ENCODE measurements at places on chromosomes 13 and 19.

GRCh38 chr13:44050450-44051063 is 170.9 kb downstream of the LACC1 start:
- DNase-seq, result peak; percentile 27

- DNase-seq, result peak; percentile 61
These were observed 12.5 kb downstream of the FEM1A start for GRCh38 chr19:4803736-4804695.

DNA sequence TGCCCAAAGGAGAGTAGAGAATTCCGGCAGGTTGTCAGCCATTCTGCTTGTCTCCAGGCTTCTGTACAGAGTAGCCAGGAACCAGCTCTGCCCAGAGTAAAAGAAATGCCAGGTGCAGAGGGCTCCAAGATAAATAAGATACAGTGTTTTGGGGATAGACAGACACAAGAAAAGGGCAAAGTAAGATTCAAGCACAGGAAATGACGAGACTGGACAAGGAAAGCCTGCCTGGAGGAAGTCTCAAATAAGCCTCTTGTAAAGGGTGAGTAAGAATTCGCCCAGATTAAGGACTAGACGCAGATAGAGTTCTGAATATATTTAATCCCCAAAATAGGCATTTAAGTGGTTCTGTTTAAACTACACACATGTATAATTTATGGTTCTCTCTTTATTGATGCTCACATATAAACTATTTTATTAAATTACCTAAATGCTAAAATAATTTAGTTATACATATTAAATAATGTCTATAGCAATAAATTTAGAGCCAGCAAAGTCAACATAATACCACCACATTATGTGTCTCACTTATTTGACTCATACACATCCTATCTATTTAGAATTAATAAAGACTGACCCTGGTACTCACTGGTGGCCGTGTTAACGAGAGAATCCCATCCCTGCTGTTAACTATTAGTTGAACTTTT is 98.4 kb upstream of the RAP2A start:
- no peak for DNase-seq

- no peak for DNase-seq
These were observed 15.3 kb downstream of the FPR3 start for GRCh38 chr19:51810223-51810622.

DNA sequence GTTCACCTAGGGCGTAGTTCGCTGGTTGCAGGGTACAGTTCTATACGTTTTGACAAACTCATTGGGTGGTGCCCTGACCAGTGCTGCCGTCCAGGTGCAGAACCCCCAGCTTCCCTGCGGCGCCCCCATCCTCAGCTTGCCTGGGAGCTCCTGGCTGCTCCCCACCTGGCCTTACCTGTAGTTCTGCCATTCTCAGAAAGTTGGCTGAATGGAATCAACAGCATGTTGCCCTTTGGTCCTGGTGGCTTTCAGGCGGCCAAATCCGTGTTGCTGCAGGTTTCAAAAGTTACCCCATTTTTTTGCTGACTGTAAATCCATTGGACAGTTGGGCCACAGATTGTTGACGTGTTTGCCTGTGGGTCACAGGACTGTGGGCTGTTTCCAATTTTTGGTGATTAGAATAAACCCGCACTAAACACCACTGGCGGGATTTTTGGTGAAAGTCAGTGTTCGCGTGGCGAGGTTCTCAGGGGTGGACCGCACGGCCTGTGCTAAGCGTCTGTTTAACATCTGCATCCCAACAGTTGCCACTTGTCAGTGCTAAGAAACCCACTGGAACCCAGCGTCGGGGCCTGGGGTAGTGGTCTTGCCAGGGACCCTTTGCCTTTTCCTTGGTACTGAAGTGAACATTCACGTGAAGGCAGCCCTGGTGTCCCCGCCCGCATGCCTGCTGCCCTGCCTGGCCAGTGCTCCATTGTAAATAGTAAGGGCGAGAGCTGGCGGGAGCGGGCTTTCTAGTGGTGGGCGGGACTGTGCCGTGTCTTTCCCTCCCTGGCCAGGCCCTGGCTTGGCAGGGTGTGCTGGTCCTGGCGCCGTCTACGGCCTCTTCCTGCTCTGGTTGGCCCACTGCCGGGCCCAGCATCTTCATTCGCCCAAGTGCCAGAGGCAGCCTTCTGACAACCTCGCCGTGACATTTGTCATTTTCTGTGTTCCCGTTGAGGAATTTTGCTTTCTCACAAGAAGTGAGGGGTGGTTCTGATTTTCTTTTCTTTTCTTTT is 3.3 kb downstream of the DOT1L start:
- no peak for DNase-seq

DNA sequence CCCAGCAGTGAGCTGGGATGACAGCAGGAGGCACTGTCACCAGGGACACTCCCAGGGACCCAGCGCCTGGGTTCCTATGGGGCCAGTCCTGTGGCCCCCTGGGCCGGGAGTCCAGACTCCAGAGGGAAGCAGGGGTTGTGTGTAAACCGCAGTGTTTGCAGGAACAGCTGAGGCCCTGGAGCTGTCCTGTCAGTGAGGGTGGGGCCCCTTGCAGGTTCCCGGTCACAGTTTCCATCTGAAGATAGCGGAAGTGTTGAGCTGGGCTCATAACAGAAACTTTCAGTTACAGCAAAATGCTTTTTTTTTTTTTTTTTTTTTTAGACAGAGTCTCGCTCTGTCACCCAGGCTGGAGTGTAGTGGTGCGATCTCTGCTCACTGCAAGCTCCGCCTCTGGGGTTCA is 17.7 kb upstream of the CSNK1G2 start:
- no peak for DNase-seq

DNA sequence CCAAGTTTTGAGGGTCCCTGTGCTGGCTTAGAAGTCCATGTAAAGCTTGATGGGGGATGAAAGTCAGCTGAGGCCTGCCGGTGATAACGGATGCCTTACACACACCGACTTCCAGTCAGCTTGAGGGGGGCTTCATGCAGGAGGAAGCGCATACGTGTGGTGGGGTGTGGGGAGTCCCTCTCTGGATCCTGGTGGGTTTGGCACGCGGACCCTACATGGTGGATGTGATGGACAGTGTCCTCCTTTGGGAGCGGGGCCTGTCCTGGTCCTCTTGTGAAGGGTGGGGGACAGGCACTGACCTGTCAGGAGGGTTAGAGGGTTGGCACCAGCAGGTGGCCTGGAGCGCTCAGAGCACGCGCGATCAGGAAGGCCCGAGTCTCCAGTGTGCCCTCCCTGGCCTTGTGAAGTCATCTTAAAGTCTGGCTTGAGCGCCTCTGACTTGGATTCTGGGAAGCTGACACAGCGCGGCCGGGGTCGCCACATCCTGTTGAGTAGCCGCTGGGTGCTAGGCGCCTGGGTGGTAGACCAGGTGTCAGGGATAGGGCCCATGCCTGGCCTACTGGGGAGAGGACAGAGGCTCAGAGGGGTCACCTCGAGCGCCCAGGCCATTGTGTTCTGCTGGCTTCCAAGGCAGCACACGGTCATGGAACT is 2.9 kb downstream of the DAZAP1 start:
- DNase-seq, result no peak
